SJCRH30 (cell line): ENCODE measurements at places on chromosomes 3 and 15.

DNA sequence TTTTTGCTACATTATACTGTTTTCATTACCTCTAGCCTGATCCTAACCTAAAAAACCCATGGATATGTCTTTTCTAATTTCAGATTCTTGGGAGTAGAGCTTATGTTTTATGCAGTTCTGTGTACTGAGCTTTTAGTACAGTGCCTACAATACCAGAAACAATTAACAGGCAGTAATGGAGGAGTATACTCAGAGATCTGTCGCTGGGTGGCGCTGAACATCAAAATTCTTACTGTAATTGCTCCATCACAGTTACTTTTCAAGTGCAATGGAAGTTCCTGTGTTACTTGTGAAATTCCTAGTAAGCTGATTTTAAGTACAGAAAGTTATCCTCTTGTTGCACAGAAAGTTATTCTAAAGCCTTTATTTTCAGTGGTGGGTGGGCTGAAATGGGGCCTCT is 66.9 kb downstream of the RNF13 start:
- H3K27ac ChIP-seq, result no peak overlapping the region
- H3K4me1 ChIP-seq, result no peaks in the 10 kb centered on the region
- peak; percentile 45 for DNase-seq
- no peaks in the 10 kb centered on the region for H3K27me3 ChIP-seq

DNA sequence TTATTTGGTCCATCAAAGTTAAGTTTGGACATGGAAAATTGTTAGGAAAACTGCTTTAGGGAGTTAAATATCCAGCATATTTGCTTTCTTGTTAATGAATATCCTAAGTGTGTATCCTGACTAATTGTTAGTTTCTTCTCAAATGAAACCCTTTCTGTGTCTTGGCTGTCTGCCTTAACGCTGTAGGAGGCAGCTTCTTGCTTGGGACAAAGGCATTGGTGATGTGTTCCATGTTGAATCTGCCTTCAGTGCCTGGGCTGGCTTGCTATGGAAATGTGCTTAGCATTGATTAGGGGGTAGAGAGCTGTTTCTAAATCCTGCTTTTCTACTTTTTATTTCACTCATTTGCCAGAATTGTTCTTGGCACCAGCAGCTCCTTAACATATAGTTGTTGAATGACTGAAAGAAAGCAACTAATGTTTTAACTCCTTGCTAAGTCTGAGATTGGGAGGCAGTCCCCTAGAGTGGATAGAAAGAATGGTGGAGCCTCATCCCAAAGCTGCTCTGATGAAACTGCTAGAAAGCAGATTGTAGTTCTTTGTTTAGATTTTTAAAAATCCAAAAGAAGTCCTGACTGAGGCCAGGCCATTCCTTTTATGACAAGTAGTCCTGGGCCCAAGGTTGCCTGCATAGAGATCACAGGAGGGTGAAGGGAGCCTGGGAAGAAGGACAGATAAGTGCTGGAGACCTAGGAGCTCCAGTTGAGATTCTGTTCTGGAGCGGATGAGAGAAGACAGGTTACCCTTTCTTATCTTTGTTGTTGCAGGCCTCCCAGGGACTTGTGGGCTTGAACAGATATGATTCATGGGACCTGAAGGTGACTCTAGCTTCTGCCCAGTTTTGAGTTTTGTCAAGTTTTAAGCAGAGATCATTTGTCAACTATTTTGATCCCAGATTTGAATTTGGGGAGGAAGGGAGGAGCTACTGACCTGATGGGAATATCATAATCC is 39.3 kb downstream of the OXNAD1 start:
- H3K27ac ChIP-seq, result no peak overlapping the region
- H3K4me1 ChIP-seq, result 0 out of 2 replicates have a peak, but pooled peaks cover 3% of the 10 kb centered on the region

GRCh38 chr3:114290911-114291901 is 2.6 kb upstream of the TIGIT start:
- peak; percentile 91 for DNase-seq
- H3K27ac ChIP-seq, result no peak overlapping the region
- no peaks in the 10 kb centered on the region for H3K36me3 ChIP-seq
- H3K4me3 ChIP-seq, result no peak overlapping the region
- H3K4me1 ChIP-seq, result no peaks in the 10 kb centered on the region

DNA sequence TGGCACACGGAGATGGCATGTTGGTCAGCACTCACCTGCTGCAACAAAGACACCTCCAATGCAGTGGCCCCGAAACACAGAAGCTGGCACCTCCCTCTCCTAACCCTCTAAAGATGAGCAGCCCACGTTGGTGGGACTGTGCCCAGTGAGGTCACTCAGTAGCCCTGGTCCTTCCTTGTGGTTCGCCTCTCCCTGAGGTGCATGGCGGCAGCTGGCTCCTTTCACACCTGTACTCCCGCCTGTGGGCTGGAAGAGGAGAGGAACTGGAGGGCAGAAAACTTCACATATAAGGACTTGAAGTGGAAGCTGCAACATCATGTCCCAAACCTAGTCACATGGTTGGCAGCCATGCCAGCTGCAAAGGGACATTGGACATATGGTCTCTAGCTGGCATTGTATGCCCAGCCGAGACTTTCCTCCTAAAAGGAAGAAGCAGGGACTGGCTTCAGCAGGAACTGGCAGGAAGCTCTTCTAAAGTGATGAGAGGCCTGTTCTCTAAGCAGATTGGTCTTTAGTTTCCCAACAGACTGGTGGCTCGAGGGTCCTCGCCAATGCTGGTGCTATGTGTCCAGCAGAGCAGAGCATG is 10.8 kb upstream of the C3orf22 start:
- peaks cover 24% of the 10 kb centered on the region for H3K27me3 ChIP-seq
- H3K4me1 ChIP-seq, result no peaks in the 10 kb centered on the region
- no peak overlapping the region for H3K4me3 ChIP-seq
- H3K27ac ChIP-seq, result no peak overlapping the region
- H3K36me3 ChIP-seq, result no peaks in the 10 kb centered on the region

GRCh38 chr15:67186688-67187087 is 67.8 kb downstream of the AAGAB start:
- H3K36me3 ChIP-seq, result peaks cover 44% of the 10 kb centered on the region
- H3K27me3 ChIP-seq, result no peaks in the 10 kb centered on the region
- DNase-seq, result no peak

DNA sequence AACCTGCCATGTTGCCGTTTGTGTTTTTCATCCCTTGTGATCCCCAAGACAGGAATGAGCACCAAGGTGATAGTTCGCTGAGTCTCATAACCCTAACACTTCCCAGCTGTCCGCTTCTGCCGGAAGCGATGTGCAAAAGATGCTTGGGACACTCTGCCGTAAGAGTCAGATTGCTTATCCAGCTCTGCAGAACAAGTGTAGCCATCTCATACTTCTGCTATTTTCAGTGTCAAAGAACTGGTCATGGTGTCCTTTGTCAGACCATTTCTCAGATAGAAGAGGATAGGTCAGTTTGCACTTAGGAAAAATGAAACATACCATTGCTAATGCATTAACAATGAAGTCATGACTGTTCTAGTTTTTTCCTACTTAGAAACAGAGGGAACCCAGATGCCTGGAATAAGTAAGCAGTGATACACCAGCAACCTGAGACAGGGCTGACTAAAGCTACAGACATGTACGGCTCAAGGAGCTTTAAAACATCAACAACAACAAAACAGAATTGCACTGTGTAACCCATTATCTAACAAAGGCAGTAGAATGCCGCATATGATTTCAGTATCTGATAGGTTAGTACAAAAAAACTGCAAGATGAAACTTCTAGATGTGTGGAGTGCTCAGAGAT is 134.0 kb upstream of the IL12A start:
- no peaks in the 10 kb centered on the region for H3K27me3 ChIP-seq
- peak; percentile 55 for DNase-seq
- H3K4me1 ChIP-seq, result peaks cover 44% of the 10 kb centered on the region
- no peaks in the 10 kb centered on the region for H3K36me3 ChIP-seq

DNA sequence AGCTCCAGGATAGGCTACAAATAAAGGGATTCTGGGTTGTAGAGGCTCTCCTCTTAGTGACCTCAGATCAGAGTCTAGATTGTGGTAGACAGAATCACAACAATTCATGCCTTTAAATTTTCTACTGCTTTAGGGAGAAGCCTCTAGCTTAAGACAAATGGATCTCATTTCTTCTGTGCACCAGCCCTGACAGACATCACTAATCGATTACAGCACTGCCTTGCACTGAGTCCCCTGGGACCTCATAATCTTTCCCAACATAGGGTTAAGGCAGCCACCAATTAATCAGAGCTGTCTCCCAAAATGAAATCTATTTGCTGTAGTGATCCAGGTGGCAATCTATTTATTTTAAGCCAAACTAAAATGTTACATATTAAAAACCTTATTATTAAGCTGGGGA is 436.5 kb upstream of the WNT5A start:
- H3K4me3 ChIP-seq, result no peak overlapping the region
- no peaks in the 10 kb centered on the region for H3K4me1 ChIP-seq
- H3K27ac ChIP-seq, result no peak overlapping the region
- no peak for DNase-seq

DNA sequence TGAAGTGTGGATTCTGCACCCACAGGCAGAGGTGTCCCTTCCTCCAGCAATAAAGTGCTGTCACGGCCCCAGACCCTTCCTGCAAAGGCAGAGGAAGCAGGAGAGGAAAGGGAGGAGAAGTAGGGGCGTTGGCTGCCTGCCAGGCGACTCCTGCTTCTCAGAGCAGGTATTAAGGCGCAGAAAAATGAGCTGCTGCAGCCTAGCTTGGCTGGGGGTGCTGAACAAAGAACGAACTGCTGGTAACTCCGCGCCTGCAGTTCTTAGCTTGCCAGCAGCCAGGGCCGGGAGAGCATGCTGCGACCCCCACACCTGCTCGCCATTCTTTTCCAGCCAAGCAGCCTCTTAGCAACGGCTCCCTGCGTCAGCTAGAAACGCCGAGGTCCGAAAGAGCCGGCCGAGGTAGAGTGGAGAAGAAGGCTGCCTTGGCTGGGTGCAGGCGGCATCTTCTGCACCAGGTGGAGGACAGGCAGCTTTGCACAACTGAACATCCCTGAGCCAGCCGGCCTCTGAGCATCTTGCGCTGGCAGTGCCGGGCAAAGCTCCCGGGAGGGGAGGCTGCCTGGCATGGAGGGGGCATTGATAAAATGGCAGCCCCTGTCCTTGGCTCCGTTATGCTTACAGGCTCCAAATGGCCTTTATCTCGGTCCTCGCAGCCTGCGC is 296.0 kb downstream of the MEX3B start:
- H3K27ac ChIP-seq, result no peak overlapping the region
- H3K4me1 ChIP-seq, result peaks cover 37% of the 10 kb centered on the region
- no peak overlapping the region for H3K4me3 ChIP-seq

DNA sequence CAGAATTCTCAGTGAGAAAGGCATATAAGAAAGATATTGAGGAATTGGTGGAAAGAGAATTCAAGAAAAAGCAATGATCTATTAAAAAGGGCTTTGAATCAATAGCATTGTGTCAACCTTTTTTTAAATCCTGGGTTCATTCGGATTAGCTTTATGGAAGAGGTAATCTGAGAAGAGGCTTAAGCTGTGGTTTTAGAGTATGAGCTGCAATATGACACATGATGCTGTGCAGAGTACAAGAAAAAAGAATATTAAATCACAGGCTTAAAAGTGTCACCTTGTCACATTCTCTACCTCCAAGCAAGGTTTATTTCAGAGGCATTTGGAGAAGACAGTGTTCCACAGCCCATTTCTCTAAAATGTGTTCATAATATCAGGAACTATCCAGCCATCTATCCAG is 128.9 kb downstream of the RTP4 start:
- H3K4me3 ChIP-seq, result no peak overlapping the region
- H3K4me1 ChIP-seq, result no peaks in the 10 kb centered on the region
- no peak overlapping the region for H3K27ac ChIP-seq
- no peak for DNase-seq
- H3K27me3 ChIP-seq, result no peaks in the 10 kb centered on the region

- H3K4me1 ChIP-seq, result peaks cover 12% of the 10 kb centered on the region; the same call in 1 of the 2 replicates
- peak; percentile 66 for DNase-seq
- H3K36me3 ChIP-seq, result no peaks in the 10 kb centered on the region
- no peaks in the 10 kb centered on the region for H3K27me3 ChIP-seq
- H3K27ac ChIP-seq, result no peak overlapping the region
Measured at GRCh38 chr15:64740311-64741170, 34.8 kb downstream of the RBPMS2 start.

- no peak overlapping the region for H3K27ac ChIP-seq
- DNase-seq, result peak; percentile 13
- no peaks in the 10 kb centered on the region for H3K36me3 ChIP-seq
- peaks cover 9% of the 10 kb centered on the region; the same call in 1 of the 2 replicates for H3K4me1 ChIP-seq
- no peaks in the 10 kb centered on the region for H3K27me3 ChIP-seq
Measured at GRCh38 chr15:52213206-52213605, 22.0 kb upstream of the GNB5 start.

- no peak overlapping the region for H3K27ac ChIP-seq
- H3K4me3 ChIP-seq, result no peak overlapping the region
- H3K36me3 ChIP-seq, result no peaks in the 10 kb centered on the region
- H3K27me3 ChIP-seq, result no peaks in the 10 kb centered on the region; the same call in 1 of the 2 replicates
Measured at GRCh38 chr3:53774414-53774813, 71.8 kb downstream of the CHDH start.

DNA sequence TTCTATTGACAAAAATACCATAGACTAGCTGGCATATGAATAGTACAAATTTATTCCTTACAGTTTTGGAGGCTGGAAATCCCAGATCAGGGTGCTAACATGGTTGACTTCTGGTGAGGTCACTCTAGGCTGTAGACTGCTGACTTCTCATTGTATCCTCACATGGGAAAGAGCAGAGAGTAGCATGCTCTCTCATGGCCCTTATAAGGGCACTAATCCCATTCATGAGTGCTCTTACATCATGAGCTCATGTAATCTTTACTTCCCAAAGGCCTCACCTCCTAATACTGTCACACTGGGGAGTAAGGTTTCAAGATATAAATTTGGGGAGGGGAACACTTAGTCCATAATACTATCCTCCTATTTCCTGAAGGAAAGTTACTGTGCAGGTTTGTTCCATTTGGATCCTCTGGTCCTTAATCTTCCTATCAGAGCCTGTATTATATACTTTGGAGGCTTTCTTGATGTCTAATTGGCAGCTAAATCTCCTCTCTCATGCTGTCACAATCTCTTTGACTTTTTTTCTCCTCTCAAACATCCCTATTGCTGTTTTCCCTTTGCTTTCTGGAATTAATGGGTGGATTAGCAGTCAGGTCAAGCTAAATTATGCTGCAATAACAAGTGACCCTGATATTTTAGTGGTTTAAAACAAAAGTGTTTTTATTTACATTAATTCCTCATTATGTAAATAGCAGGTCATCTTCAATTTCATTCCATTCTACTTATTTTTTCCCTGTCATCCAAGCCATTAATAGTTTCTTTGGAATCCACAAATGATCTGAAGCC is 23.1 kb upstream of the LEKR1 start:
- H3K27ac ChIP-seq, result no peak overlapping the region
- H3K4me3 ChIP-seq, result no peak overlapping the region
- no peaks in the 10 kb centered on the region for H3K36me3 ChIP-seq
- H3K4me1 ChIP-seq, result no peaks in the 10 kb centered on the region

DNA sequence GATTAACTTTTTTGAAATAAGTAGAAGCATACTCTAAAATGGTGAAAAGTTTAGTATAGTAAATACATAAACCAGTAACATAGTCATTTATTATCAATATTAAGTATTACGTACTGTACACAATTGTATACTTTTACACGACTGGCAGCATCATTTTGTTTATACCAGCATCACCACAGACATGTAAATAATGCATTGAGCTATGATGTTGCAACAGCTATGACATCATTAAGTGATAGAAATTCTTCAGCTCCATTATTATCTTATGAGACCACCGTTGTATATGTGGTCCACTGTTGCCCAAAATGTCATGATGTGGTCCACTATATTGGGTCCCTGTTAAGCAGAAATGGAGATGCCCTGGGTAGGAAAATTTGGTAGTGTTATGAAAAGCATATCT is 51.3 kb downstream of the DRD3 start:
- H3K27me3 ChIP-seq, result no peaks in the 10 kb centered on the region
- H3K4me1 ChIP-seq, result no peaks in the 10 kb centered on the region
- H3K36me3 ChIP-seq, result no peaks in the 10 kb centered on the region
- DNase-seq, result no peak
